ENCODE measurements at places on chromosomes 3 and 15.
A peak's percentile ranks its signal among the peaks of the same experiment; 100 is the strongest.

GRCh38 chr15:25248583-25249235 lies 190.1 kb downstream of the UBE3A start:
- no peak for DNase-seq

- peak; percentile 50 for DNase-seq
Observed at GRCh38 chr3:139111392-139112229, 66.9 kb upstream of the PRR23C start.

- peak; percentile 58 for DNase-seq
Observed at GRCh38 chr3:46934498-46935167, 41.9 kb downstream of the CCDC12 start.

DNA sequence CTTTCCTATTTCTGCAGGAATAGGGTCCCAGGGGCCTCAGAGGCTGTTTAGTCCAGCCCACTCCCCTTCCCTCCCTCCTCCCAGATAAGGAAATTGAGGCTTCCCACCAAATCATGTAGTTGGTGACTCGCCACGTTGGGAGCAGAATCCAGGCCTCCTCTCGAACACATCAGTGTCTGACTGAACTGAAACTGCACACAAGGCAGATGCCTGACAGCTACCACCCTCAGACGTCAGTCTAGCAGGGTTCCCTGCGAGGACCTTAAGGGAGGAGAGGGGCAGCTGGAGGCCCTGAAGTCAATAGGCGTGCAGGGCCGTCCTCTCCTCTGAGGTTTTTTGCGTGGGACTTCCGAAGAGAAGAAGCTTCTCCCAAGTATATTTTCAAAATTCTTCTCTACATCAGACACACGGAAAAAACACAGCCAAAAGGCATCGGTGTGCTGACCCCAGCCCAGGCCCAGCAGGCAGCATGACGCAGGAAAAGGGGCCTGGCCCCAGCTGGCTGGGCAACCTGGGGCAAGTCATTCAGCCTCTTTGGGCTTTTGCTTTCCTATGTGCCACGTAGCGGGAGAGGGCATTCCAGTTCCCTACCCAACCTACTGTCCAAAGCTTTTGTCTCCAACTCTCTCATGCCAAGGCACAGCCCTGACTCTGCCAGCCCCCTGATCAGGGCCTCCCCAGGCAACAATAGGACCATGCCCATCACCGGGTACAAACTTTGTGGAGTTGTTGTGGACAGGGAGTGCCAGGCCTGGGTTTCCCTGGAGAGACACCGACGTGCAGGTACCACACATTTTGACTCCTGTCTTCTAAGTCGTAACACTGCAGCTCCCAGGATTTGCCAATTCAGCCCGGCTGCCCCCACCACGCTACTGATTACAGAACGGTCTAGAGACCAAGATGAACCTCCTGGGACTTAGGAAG lies 283.1 kb downstream of the XXYLT1 start:
- DNase-seq: no peak

GRCh38 chr3:167066977-167067786 lies 312.9 kb downstream of the ZBBX start:
- DNase-seq: no peak

- no peak for DNase-seq
Observed at GRCh38 chr15:88882785-88883184, 12.6 kb downstream of the HAPLN3 start.

DNA sequence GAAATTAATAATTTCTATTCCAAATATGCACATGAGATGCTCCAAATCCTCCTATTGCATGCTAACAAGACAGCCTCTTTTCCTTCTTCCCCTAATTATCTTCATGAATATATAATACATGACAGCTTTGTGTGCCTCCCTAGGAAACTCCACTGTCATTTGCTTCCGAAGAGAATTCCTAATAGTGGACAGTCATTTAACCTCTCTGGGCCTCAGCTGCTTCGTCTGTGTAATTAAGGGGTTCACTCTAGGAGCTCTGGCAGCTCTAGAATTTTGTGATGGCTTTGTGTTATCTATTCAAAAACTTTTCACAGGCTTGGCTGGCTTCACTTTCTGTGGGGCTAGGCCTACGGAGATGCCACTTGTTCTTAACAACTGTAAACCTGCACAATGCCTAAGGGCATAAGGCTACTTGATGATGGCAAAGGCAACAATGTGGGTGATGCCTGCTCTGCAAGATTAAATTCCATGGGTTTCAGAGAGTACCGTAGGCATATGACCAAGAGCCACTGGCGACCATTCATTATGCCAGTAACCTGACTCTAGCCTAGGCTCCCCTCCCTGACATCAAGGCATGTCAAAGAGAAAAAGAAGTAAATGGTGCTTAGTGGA lies 333.8 kb upstream of the UMPS start:
- no peak for DNase-seq

- no peak for DNase-seq
Observed at GRCh38 chr3:44923632-44924456, 49.4 kb downstream of the TGM4 start.

GRCh38 chr3:112931736-112932521 lies 43.0 kb downstream of the CD200R1 start:
- DNase-seq: peak; percentile 55

DNA sequence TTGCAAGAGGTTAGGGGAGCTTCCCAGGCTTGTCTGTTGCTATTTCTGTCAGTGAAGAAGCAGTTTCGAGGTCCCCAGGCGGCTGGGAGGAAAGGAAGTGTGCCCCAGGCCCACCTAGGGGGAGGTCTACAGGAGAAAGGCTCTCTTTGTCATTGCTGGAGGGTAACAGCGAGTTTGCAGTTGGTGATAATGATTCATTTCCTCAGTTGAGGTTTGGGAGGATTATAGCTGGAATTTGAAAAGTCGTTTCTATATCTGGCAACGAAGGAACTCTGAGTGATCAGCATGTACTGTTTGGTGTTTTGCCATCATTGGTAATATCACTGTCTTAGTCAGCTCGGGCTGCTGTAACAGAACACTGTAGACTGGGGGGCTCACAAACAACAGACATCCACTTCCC lies 65.5 kb upstream of the UBE3A start:
- no peak for DNase-seq

- DNase-seq: no peak
Observed at GRCh38 chr15:42171122-42171521, 14.7 kb upstream of the PLA2G4F start.

GRCh38 chr3:38519651-38520050 lies 23.5 kb downstream of the EXOG start:
- DNase-seq: no peak

GRCh38 chr3:33004205-33004604 lies 52.8 kb downstream of the CCR4 start:
- no peak for DNase-seq

DNA sequence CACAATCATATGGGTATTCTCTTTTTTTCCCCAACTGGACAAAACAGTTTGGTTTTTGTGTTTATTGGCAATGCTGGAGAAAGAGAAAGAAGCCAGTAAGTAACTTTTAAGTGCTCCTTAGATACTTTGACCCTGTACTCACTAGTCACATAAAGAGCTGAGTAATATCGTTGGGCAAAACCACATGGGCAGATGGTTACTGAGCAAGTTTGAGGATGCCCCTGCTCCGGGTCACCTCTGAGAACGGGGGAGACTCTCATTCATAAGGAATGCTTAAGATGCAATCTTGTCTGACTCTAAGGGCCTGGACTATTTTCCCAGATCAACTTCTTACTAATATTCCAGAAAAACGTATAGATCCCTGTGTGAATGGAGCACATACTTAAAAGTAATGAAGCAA lies 106.4 kb upstream of the SLC2A2 start:
- no peak for DNase-seq

GRCh38 chr3:79983118-79983517 lies 215.3 kb upstream of the ROBO1 start:
- no peak for DNase-seq

Measured in suppressor macrophage (primary cell).